ENCODE measurements at places on chromosomes 7 and 10.

- ATAC-seq: no peak
Observed at GRCh38 chr10:114301951-114302710, 63.1 kb downstream of the VWA2 start.

DNA sequence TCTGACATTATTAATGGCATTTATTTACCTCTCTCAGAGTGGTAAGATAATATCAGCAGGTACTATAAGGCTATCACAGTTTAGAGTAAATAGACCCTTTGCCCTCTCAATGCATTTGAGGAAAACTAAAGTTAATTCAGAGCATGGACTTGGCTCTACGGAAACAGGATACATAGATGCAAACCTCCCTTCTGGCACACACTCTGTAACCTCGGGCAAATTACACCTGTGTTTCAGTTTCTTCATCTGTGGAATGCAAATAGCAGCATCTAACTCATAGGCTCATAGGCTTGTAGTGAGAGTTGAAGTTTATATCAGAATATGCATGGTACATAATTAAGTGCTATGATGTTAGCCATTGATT, 5.6 kb downstream of the RAPGEF5 start:
- peak; percentile 13 for ATAC-seq

GRCh38 chr10:106652279-106652678, 512.2 kb downstream of the SORCS1 start:
- ATAC-seq: no peak

- ATAC-seq: peak; percentile 48
Observed at GRCh38 chr10:23481363-23481961, 42.6 kb downstream of the OTUD1 start.

DNA sequence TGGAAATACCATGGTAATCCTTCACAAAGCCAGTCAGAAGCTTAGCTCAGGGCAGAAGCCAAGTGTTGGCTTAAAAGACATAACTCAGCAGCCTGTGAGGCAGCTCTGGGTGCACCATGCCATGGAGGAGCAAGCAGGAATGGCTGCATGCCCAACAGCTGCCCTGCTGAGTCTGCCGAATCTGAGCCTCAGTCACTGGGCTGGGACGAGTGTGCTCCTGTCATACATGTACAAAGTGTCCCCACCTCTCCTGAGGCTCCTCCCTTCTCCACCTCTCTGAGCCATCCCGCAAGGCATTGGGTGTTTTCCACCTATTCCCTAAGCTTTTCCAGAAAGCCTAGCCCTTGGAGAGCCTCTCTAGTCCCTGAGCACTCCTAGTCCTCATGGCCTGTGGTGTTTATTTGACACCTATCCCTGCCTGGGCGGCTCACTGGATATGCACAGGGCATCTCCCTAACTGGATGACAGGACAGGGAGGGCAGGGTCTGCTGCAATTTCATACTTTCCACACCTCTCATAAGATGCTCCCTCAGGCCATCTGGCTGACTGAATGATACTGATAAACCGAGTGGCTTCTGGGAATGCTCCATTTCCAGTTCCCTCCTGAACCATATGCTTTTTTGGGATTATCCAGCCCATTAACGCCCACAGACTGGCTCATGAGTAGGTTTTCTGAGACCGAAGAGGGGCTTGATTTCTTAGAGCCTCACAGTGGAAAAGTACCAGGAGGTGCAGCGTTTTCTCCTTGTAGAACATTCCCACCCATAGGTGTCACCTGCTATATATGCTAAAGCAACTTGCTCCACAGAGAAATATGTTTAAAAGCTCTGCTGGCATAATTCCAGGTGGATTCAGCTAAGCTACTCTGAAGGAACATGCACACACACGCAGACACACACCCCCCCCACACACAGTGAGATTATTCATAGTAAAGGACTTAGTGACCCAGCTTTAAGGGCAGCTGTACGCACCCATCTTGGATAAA, 199.3 kb downstream of the SNX10 start:
- peak; percentile 94 for ATAC-seq

- no peak for ATAC-seq
Observed at GRCh38 chr7:124387056-124387455, 354.2 kb upstream of the TMEM229A start.

DNA sequence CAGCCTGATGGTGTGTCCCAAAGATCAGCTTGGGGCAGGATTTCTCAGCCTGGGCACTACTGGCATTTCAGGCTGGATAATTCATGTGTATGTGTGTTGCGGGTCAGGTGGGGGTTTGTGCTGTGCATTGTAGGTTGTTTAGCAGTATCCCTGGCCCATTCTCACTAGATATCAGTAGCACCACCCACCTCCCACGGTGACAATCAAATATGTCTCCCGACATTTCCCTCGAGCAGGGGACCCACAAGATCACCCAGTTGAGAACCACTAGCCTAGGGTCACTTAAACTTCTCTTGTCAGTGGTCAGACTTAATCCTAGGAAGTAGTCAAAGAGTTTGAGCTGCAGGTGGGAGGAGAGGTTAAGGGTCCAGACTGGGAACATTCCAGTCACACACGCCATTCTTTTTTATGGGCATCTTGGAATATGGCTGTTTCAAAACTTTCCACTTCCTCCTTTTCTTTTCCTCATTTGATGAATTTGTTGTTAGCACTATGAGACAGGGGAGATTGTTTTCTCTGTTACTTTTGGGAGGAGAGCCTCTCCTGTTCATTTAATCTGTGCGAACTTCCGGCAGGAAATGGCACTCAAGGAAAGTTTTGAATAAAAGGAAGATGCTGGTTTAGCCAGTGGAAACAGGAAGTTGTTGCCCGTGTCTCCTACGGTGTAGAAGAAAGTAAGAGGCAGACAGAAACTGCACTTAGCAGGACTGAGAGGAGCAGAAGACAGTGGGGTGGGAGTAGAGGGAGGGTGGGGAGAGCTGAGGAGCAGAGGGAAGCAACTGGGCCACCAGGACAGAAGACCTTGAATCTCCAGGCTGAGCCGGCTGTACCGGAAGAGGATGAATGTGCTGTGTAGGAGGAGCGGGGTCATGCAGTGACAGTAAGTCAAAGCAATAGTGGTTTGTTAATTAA, 17.6 kb upstream of the EXOC6 start:
- ATAC-seq: peak; percentile 33

- no peak for ATAC-seq
Observed at GRCh38 chr7:47188653-47189315, 393.1 kb downstream of the TNS3 start.

GRCh38 chr10:115129752-115130151, 36.6 kb downstream of the ATRNL1 start:
- ATAC-seq: no peak

DNA sequence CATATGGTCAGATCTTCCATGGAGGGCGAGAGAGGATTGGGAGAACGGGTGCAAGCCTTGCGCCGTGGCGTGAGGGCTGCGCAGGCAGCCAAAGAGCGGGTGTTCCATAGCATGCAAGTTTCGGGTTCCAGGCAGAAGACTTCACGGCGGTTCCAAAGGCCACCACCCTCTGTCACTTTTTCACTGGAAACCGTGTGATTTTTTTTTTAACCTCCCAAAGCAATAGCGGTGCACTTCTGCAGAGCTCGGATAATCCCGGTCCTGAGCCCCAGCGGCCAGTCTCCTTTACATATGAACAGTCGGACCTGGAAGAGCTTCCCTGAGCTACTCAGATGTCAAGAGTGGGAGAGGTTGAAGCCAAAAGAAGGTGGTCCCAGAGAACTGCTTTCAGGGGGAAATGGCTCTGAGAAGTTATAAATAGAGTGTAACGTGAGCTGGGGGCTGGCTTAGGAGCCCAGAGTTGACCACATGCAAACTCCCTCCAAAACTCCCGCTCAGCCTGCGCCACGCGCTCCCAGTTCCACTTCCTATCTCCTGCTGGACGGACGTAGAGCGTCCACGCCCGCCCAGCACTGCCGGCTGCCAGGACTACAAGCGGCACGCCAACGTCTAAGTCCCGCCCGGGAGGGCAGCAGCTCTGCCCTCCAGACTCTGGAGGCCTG, at the start of gene MEOX2:
TSS of gene MEOX2 (minus strand) at position 389 of the 662 bp plus-strand sequence. CDS start at position 108, 281 bp downstream.
- ATAC-seq: peak; percentile 70

DNA sequence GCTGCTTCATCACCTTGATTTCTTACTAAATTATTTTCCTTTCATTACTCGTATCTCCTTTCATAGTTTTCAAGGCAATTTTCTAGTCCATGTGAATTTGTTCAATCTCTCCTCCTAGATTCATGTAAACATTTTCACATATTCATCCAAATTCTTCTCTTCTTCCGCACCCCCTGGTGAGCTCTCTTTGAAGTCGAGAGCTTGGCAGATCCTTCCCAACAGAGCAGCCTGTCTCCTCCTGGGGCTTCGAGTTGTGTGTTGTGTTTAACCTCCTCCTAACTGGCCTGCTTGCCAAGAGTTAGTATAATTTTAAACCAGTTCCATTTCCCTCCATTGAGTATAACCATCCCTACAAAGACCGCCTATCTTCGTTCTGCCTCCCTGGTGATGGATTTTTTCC, 272.4 kb upstream of the CELF2 start:
- no peak for ATAC-seq

GRCh38 chr7:154676422-154677073, 326.4 kb downstream of the PAXIP1 start:
- ATAC-seq: peak; percentile 91

GRCh38 chr10:118045158-118045836, 1.4 kb downstream of the RAB11FIP2 start:
- no peak for ATAC-seq

GRCh38 chr7:157976406-157976805, 611.2 kb downstream of the PTPRN2 start:
- no peak for ATAC-seq

DNA sequence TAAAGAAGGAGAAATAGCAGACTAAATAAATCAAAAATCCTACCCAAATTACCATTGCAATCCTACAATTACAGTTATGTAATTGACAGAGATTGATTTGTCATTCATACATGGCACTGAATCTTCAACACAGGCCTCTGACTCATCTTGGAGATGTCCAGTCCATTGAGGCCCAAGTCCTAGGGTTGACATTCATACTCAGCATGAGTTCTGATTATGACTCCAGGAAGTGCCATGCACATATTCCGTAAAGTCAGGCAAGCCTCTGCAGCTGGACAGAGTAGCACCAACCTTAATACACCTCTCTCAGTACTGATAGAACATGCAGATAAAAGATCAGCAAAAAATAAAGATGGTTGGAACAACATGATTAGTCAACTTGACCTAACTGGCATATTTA, 353.7 kb upstream of the NFE2L3 start:
- ATAC-seq: no peak

GRCh38 chr7:98210513-98211220, 572 bp upstream of the BHLHA15 start:
- ATAC-seq: no peak

- ATAC-seq: no peak
Observed at GRCh38 chr7:27156916-27157701, 634 bp upstream of the HOXA7 start.

- no peak for ATAC-seq
Observed at GRCh38 chr7:155795951-155796350, 16.3 kb downstream of the SHH start.

DNA sequence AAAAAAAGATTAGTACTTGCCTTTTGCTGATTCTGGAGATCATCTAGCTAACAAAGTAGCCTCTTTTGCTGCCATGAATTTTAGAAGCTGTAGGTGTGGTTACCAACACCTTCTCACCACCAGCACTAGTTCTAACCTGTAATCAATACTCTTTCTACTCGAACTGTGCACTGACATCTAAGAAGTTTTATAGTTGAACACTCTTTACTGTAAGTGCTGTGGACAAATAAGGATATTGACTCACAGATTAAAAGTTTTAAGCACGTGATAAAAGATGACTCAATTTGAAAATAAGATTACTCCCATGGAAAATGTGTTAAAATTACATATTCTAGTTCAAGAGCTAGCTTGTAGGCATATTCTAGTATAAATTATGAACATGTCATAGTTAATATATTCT, 89.9 kb downstream of the REEP3 start:
- peak; percentile 32 for ATAC-seq

GRCh38 chr10:86628311-86628710, 26.0 kb upstream of the OPN4 start:
- ATAC-seq: no peak

DNA sequence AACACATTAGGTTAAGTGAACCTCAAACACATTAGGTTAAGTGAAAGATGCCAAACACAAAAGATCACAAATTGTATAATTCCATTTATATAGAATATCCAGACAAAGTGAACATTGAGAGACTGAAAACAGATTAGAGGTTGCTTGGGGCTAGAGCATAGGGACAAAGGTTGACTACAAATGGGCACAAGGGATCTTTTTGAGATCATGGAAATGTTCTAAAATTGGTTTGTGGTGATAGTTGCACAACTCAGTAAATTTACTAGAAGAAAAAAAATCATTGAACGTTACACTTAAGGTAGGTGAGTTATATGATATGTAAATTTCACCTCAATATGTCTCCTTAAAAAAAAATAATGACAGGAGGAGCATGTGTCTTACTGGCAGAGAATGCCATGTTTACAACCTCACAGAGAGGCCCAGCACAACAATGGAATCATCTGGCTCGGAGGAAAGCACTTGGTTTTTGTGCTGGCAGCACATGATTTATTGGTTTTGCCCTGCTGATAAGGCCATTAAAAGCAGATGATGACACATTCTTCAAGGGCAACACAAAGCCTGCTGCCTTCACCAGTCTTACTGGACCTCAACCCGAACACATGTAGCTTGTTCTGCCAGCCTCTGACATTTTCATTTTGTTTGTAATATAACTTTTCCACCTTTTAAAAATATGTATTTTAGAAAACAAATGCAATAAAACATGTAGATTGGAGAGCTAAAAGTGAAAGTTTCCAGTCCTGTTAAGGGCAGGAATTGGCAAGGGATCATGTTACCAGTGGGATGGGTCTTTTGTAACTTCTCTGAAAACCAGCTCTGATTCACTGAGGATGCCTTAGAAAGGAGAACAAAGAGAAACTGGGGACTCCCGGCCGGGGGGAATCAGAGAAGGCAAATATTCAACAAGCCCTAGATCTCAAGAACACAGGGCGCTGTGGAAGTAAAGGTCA, 11.9 kb upstream of the LMOD2 start:
- ATAC-seq: no peak

DNA sequence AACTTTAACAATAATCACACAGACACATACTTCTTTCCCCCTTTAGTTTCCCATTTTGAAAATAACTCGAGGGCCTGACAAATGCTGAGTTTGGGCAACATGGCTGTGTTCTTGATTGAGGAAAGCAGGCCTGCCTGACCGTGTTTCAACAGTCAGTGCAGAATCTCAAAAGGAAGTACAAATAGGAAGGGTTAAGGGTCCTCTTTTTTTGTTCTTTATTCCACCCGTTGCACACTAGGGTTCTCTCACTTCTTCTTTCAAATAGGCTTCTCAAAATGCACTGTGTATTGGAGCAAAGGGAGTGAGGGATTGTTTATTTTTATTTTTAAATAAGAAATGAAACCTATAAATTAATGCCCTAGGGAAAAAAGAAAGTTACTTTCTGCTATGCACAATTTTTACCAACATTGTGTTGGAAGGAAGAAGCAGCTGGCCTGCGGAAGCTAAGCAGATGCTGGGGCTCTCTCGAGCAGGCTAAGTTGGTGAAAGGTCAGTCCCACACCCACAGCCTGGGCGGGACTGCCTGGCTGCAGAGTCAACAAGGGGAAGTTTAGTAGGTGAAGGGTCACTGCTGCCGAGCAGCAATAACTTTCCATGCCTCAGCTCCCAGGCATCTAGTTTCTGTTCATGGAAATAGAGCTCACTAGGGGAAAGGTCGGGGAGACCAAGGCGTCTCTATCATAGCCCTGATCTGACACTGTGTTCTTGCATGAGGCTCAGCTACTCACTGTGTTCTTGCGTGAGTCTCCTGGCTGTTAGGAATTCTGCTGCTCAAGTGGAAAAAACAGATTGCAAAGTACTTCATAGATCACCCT, 12.2 kb upstream of the PDK4 start:
- ATAC-seq: peak; percentile 99

GRCh38 chr7:129774871-129775694, 163.6 kb downstream of the NRF1 start:
- no peak for ATAC-seq

Measured in esophagus mucosa (tissue), 1 donor.